IPS DF 19.7 (cell line): ENCODE measurements at places on chromosomes 5 and 9.

DNA sequence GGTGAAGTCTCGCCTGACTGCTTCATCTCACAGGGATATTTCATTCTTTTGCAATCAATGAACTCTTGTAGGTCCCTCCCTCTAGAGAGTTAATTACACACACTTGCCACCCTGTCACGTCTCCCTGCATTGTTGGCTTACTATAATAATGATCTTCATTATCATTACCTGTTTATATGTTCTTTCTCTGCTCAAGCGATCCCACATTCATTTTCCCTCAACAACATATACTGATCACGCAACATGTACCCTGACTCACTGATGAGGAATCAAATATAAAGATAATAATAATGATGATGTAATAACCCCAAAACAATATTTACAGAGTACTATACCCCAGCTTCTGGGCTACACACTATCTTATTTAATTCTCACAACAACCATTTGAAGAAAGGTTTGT, 88.5 kb downstream of the FEM1C start:
- DNase-seq = no peak

DNA sequence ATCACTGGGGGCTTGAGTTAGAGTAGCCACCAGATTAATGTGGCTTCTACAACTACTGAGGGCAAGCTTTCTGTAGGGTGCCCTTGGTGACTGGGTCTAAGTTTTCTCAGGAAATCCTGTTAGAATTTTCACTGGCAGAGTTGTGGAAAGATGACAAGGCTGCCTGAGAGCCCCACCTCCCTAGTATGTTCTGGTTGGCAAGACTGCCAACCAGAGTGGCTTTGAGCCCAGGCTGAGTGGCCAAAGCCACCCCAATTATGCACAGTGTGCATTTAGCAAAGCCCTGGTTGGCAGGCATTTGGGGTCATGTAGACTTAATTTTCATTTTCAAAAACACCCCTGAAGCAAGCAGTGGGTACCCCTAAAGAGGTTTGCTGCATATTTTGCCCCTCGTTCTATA, 136.7 kb upstream of the HAPLN1 start:
- DNase-seq = no peak

- peak; percentile 72 for DNase-seq
Measured at GRCh38 chr9:89564346-89564878, 40.4 kb upstream of the GADD45G start.

GRCh38 chr9:113409883-113410206, 630 bp downstream of the POLE3 start:
- DNase-seq = no peak

DNA sequence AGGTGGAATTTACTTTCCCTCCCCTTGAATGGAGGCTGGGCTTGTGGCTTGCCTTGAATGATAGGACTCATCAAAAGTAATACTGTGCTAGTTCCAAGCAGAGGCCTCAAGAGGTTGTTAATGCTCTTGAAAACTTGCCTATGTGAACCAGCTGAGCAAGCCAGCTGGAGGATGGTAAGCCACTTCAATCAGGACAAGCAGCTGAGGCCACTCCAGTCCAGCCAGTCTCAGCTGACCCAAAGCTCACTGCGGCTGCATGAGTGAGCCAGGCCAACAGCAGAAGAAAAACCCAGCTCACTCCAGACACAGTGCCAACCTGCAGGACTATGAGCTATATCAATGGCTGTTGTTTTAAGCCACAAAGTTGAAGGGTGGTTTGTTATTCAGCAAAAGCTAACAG, 182.8 kb downstream of the MCTP1 start:
- DNase-seq = no peak

DNA sequence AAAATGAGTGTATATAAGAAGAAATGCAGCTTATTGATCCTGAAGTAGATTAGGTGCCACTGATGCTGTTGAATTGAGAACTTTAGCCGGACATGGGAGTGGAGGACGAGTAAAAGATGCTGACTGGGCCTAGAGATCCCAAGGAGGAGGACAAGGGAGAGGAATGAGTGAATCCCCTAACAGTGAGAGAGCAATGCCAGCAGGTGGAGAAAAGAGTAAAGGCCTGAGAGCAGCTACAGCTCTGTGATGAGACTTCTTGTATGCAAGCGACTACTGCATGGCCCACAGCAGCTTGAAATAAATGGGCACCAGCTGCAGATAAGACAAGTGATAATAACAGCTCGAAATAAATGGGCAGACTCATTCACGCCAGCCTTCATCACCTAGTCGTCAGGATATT, 44.5 kb upstream of the JMY start:
- DNase-seq = peak; percentile 9

DNA sequence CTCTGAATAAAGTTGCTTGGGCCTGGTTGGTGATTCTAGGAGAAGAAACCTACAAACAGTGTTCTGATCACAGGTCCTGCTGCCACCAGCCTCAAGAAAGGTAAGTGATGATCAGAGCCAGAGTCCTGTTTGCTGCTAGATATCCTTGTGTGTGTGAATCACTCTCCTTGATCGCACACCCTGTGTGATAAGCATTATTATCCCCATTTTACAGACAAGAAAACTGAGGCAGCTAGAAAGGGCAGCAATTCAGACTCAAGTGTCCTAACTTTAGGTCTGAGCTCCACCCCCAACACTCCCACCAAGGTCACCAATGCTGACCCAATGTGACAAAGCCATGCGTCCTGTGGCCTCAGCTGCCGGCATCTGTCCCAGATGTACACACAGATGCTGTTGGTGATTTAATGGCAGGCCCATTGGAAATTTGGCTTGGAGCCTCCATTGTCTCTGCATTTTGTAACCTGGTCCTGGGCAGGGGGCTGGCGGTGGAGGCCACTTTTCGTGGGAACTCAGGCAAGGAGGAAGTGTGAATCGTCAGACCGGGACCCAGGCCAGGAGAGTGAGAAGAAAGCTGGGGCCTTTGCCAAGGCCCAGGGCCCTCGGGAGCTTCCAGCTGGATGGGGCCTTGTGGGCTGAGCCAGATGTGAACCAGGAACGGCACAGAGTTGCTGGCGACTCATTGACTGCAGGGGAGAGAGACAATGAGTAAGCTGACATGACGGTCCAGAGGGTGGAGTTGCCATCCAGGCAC, 29.8 kb upstream of the GGTA1 start:
- no peak for DNase-seq

GRCh38 chr9:94772144-94772543, 45.6 kb downstream of the AOPEP start:
- no peak for DNase-seq

DNA sequence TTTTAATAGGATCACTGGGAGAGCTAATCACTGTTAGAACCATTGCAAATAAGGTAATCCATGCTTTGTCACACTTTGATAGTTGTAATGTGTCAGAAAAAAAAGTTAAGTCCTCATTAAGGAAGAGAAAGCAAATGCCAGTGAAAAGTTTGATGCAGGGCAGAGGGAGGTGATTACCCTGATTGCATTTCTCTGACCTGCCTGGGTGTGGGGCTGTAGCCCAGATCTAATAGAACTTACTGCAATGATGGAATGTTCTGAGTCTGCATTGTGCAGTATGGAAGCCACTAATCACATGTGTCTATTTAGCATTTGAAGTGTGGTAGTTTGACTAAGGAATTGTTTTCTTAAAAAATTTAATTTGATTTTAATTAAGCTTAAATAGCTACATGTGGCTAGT, 202.7 kb downstream of the ATP10B start:
- no peak for DNase-seq
